Bladder microvascular endothelial cell (primary cell): ENCODE measurements at places on chromosomes 5 and 9. TPM values are rescaled to one million over a fixed set of nuclear protein-coding genes. Genes with fewer than 3 reads are reported as not detected.

Gene CCL28
- 0.81 and 2.0 TPM in 2 replicates for total RNA-seq

Gene TAS2R1
- total RNA-seq = not detected in 2 replicates

Gene ZNF474
- total RNA-seq = 0.06 TPM in 1 of 2 replicates, not detected in the other

Gene TSSK1B
- not detected in 2 replicates for total RNA-seq

Gene CDH9
- not detected in 2 replicates for total RNA-seq

Gene HK3
- total RNA-seq = under 0.01 and 0.06 TPM in 2 replicates
